SK-N-MC (cell line): ENCODE measurements at places on chromosomes 1 and 21.

DNA sequence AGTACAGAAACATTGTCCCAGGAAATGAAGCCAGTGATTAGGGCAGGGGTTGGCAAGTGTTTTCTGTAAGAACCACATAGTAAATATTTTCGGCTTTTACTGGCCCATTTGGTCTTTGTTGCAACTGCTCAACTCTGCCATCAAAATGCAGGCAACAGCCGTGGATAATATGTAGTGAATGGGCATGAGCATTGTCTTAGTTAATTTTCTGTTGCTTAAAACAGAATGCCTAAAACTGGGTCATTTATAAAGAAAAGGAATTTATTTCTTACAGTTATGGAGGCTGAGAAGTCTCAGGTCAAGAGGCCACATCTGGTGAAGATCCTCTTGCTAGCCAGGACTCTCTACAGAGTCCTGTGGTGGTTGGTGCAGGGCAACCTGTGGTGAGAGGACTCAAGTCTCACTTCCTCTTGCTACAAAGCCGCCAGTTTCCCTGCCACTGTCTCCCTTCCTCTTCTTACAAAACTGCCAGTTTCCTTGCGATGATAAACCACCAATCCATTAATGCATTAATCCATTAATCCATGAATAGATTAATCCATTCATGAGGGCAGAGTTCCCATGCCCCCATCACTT is 166.4 kb downstream of the PSMG1 start:
- no peak for DNase-seq

DNA sequence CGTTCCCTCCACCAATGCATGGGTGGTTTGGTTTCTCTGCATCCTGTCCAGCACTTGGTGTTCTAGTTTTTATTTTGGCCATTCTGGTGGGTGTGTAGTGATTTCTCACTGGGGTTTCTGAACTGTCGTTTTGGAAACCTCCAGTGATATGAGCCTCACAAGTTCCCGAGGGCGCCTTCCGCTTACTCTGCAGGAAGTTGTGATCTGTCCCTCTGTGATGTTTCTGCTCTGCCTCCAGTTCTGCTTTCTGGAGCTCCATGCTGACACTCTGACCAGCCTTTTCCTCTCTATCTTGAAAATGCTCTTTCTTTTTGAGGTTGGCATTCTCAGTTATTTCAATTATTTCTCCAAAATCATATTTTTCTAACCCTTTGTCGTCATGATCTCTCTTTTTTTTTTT is 111.6 kb downstream of the PLD5 start:
- DNase-seq: no peak

DNA sequence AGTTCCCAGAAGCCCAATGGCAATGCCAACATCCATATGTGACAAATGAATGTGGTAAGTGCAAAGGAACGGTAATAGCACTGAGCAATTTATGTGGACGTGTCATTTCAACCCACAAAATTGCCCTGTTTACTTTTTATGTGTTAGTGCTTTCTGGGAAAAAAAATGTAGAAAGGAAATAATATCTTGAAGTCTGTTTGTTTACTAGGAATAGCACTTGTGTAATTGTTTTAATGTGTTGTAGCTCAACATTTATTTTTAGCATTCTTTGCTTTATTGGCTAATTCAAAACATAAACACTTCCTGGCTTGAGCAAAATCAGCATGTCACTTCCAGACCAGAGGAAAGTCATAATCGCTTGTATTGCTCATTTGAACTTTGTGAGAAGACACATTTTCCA is 224.8 kb upstream of the KCNK2 start:
- DNase-seq: no peak

- no peak for DNase-seq
Measured at GRCh38 chr1:157369808-157370521, 182.3 kb downstream of the FCRL5 start.

DNA sequence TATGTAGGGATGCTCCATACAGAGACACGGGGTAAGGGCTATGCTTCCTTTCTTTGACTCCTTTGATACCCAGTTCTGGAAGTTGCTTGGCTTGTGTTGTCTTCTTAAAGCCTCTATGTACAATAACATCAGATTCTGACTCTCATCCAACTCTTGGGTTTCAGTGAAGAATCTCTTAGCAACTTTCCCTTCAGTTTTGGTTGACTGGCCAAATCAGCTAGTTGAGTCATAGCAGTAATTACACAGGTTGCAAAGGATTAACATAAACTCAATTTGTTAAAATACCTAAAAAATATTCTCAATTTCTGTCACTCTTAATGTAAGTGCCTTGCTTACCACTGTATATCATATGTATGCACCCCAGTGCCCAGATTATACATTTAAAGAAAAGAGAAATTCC is 9.2 kb downstream of the CD1E start:
- no peak for DNase-seq

DNA sequence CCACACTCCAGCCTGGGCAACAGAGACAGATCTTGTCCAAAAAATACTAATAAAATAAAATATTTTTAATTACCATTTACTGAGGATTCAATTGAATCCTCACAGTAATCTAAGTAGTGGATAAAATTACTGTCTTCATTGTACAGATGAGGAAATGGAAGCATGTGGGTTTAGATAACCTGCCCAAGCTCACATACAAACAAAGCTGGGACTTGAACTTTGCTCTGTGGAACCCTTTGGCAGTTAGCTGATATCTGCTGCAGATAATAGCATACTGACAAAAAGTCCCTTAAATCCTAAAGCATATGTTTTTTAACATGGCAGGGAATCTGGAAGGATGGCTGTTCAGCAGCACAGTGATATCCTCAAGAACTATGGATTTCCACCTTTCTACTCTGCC is 130.9 kb upstream of the MROH9 start:
- DNase-seq: no peak

GRCh38 chr1:67679691-67680090 is 5.3 kb upstream of the GADD45A start:
- DNase-seq: no peak

DNA sequence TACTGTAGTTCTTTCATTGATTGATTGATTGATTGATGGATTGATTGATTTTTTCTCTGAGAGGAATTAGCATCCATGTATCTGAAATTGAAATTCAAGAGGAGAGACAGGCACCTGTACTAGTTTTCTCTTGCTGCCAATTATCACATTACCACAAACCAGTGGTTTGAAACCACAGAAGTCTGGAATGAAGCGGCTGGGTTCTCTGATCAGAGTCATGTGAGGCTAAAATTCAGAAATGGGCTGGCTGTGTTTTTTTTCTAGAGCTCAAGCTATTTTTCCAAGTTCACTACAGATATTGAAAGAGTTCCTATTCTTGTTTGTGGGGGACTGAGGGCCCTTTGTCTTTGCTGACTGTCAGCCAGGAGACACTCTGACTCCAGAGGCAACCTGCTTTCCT is 10.0 kb downstream of the NBPF3 start:
- DNase-seq: no peak

GRCh38 chr1:30679201-30679975 is 44.0 kb downstream of the MATN1 start:
- no peak for DNase-seq

DNA sequence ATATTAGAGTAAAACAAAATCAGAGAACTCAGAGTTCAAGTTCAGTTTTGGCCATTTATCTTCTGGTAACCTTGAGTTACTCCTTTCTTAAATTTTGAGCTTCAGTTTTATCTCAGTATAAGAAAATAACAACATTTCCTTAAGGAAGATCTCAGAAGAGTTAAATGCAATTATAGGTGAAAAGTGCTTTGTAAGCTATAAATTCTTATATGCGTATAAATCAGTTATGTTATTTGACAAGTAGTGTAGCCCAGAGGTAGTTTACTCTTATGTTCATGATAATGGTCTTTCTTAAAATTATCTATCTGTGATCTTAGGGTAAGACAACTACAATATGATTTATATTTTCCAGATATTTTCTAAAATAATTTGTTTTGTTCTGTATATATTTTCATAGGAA is 89.8 kb downstream of the LHX9 start:
- no peak for DNase-seq

GRCh38 chr1:206955476-206956451 is 9.5 kb upstream of the PIGR start:
- no peak for DNase-seq

DNA sequence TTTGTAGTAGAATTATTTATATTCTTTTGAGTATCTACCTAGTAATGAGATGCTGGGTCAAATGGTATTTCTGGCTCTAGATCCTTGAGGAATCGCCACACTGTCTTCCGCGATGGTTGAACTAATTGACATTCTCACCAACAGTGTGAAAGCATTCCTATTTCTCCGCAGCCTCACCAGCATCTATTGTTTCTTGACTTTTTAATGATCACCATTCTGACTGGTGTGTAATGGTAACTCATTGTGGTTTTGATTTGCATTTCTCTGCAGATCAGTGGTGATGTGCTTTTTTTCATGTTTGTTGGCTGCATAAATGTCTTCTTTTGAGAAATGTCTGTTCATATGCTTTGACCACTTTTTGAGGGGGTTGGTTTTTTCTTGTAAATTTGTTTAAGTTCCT is 15.3 kb upstream of the IL23R start:
- DNase-seq: no peak

DNA sequence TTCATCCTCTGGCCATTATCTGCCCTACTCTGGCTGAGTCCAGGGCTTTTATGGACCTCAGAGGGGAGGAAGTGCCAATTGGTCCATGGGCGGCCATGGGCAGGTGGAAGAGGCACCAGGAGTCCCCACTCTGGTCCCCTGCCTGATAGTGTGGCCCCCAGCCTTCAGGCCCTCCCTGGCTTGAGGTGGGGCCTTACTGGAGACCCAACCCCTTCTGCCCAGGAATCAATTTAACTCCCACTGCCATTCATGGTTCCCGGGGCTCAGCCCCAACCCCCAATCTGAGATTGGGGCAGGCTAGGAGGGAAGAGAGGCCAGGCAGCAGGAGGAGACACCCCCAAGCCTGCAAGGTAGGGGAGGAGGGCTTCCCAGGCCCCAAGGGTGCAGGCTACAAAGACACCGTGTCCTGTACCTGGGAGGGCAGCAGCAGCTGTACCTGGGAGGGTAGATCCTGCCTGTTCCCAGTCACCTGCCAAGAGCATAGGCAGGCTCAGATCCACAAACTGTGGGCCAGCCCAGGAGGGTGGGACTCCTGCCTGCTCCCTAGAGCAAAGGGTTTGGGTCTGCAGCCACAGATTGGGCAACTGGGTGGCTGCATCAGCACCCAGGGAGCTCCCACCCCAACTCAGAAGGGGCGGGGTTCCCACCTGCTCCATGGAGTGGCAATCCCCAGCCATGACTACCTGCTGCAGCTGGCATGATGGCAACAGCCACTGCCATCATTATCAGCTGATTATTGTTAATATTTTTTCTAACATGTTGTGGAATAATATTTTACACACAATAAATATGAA is 1044.1 kb upstream of the B3GALT2 start:
- DNase-seq: no peak

DNA sequence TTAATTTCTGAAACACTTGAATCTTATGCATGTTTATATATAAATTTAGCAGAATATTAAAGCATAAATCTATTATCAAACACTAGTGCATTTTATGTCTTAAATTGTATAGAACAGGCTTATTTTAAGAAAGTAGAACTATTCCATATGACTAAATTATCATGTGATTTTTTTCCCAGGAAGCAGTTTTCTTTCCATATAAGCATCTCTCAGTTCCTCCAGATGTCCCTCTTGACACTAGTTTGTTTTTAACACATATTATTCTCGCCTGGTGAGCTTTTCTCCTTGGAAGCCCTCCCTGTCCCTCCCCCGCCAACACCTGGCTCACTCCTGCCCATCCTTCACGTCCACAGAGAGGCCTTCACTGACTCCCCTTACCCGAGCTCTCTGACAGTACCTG is 48.3 kb upstream of the BCAR3 start:
- DNase-seq: no peak

GRCh38 chr1:229035054-229035747 is 235.7 kb upstream of the RAB4A start:
- no peak for DNase-seq

DNA sequence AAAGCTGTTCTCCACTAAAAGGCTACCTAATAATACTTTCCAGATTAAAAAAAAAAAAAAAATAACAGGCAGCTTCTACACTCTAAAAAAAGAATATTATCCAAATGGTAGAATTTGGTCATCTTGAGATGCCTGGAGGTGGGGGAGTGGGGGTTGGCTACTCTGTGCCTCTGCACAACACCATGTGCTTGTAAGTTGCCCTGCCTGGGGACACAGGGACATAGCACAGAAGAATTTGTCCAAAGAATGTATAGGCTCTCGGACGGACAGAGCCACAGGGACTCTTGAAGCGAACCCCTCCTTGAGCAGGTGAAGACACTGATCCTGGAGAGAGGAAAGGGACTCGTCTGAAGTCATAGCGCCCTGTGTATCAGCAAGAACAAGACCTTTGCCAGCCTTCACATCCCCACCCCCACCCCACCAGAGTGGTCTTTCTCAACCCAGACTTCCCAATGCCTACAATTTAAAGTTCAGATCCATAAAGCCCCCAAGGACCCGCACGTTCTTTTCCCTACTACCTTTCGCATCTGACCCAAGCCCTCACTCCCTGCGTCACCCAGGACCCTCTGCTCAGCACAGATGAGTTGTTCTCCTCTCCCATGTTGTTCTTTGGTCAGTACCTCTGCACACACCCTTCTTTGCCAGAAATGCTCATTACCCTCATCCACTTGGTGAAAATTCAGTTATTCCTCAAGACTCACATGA is 72.6 kb downstream of the LGR6 start:
- no peak for DNase-seq

DNA sequence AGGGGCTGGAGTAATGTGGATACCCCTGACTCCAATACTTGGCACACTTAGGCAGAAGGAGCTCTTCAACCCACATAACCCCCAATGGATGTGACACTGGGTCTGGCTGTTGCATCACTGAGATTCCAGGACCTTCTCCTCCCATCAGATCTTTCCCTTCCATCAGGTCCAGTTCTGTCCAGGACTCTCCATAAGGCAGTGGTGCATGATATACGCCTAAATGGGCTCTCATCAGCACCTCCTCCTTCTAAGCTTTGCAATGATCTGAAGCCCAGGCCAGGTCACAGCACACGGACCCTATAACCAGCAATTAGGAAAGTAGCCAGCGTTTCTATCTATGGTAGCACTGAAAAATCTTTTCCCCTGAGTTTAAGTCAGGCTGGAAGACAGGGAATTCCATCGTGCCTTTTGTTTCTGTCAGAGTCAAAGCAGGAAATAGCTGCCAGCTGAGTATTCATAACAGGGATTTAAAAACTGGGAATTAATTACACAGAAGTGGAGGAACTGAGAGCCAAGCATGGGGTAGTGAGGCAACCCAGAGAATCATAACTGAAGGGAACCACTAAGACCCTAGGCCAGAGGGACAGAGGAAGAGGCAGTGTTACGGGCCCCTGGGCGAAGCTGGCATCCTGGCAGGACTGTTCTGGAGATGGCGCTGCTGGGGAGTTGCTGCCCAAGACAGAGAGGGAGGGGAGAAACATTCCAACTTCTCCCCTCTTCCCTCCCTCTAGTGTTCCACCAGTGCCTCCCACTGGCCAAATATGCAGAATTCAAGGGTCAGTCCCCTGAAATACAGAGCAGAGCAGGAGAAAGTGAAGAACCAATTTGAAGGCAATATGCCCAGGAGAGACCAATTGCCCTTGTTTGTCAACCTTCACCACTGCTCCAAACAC is 37.5 kb upstream of the HOOK1 start:
- no peak for DNase-seq

GRCh38 chr21:31500071-31500470 is 156.0 kb upstream of the TIAM1 start:
- DNase-seq: no peak

GRCh38 chr1:26035959-26036755 is 9.8 kb downstream of the SLC30A2 start:
- DNase-seq: no peak
